H7 (cell line): ENCODE measurements at places on chromosomes 7 and 10.

GRCh38 chr10:132722394-132723329 is 63.3 kb downstream of the NKX6-2 start:
- DNase-seq: peak; percentile 75

GRCh38 chr10:20473023-20473760 is 423.9 kb downstream of the NEBL start:
- DNase-seq: no peak

GRCh38 chr7:120714945-120715344 is 143.0 kb downstream of the TSPAN12 start:
- DNase-seq: no peak

DNA sequence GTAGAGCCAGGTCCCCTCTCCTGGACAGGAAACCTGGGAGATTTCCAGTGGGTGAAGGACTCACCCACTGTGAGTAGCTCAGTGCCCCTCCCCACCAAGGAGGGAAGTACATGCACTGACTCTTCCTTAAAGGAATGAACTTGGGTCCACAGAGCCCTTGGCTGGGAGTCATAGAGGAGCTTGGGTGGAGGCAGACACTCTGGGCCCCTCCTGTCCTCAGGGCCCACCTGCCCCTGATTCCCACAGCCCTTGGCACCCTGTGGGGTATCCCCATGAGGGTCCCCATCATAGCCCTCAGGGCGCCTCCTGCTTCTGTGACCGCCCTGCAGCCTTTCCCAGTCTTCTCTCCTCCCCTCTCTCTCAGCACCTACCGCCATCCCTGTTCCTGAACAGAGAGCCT is 3.7 kb downstream of the EN2 start:
- peak; percentile 57 for DNase-seq

- DNase-seq: no peak
Measured at GRCh38 chr7:19437446-19437845, 271.4 kb downstream of the POLR1F start.
